Occipital lobe (tissue), 3 donors: ENCODE measurements at places on chromosomes 11 and 22.

- DNase-seq: no peak
These were observed 42.4 kb downstream of the BARX2 start for GRCh38 chr11:129418039-129418438.

DNA sequence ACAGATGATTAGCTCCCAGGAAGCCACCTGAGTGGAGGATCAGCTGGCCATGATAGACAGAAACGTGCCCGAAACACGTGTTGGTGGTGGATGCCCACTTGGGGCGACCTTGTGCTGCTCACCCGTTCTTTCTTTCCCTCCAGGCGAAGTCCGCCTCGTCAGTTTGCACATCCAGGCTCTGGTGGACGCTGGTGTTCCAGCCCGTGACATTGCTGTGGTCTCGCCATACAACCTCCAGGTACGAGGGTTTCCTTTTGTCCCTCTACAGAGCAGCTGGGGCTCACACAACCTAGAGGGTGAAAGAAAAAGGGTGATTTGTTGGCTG lies 30.6 kb downstream of the IGHMBP2 start:
- DNase-seq: no peak

- DNase-seq: no peak
These were observed 76.6 kb downstream of the PKNOX2 start for GRCh38 chr11:125241104-125241503.

DNA sequence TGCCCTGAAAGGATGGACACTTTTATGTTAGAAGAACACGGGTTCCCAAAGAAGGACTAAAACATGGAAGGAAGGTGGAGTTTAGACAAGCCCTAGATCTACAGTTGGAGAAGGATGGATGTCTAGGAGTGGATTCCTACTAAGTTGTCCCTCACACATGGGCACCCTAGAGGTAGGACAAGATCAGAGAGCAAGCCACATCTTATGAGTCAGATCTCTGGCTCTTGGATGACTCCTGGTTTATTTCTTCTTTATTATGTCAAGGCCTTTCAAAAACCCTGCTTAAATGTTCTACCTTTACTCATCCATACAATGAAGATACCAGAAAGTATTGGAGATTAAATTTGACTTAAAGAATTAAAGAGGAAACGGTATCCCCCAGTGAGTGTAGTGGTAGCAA lies 34.4 kb downstream of the PRCP start:
- no peak for DNase-seq

DNA sequence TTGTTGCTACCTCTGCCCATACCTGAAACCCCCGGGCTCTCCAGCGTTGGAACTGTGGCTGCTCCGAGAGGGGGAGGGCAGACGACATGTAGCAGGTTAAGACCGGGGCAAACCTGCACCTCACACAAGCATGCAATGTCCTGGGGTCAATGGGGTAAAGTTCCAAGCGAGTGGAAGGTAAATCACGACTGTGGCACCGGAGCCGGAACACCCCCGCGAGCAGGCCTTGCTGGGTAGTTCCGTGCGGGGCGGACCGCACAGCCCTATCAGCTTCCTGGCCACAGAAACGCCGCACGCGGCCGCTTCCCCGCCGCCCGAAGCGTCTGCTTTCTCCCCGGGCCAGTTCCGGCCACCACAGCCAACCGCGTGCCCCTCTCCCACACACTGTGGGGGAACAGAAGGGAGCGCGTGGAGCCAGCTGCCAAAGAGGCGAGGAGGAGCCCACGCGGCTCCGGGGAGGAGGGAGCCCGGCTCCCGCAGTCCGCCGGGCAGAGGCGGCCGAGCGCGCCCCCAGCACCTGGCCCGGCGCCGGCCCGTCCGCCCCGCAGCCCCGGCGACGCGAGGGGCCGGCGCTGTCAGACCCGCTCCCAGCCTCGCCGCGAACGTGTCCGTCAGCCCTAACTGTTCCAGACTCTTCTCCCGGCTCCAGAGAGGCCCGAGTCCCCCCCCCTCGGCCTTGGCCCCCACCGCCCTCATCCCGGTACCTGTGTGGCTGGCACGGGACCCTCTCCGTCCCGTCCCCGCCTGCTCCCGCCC lies 1.6 kb downstream of the SPTBN2 start:
- DNase-seq: peak; percentile 44

DNA sequence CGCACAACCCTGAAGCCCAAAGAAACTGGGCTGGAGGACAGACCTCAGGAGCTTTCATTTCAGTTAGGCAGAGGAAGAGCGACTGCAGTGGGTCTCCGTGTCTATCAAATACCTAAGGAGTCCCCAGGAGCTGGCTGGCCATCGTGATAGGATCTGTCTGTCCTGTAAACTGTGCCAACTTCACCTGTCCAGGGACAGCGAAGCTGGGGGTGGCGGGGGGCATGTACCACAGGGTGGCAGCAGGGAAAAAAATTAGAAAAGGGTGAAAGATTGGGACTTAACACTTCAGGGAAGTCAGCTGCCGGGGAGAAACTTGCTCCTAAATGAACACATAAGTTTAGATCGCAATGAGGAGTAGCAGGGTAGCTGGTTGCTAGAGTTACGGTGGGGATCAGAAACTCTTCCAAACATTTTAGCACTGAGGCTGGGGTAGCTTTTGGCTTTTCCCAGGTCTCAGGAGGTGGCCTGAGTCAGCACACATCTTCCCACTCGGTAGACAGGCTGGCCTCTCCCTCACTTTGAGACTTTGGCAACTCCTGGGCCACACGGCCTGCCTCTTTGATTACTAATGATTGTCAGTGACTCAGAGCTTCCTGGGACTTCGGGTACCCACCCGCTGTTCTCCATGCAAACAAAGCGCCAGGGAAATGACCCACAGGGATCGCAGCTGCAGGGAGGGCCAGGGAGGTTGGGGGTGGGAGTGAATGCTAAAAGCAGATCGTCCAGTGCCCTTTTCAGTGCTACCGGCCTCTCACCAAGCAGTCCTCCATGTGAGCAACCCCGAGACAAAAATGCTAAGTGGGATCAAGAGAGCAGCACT lies 2.9 kb upstream of the MTFP1 start:
- DNase-seq: peak; percentile 72

- no peak for DNase-seq
These were observed 99.2 kb downstream of the VPREB1 start for GRCh38 chr22:22343581-22344296.

- no peak for DNase-seq
These were observed 277.2 kb upstream of the PLET1 start for GRCh38 chr11:112537846-112538330.

- no peak for DNase-seq
These were observed 271.8 kb upstream of the B3GAT1 start for GRCh38 chr11:134683860-134684259.

- DNase-seq: no peak
These were observed 1330.6 kb downstream of the BRD1 start for GRCh38 chr22:48496987-48497650.

DNA sequence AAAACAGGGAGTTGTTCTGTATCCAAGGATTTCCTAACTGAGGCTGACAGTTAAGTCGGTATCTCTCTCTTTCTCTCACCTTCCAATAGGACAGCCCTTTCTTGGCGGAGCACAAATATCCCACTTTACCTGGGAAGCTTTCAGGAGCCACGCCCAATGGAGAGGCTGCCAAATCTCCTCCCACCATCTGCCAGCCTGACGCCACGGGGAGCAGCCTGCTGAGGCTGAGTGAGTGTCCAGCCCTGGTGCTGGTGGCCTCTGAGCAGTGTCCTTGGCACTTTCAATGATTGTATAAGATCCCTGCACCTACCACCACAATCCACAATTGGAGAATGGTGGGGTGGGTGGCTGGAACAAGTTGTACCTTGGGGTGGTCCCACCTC lies 33.7 kb downstream of the CYB5R2 start:
- DNase-seq: no peak

DNA sequence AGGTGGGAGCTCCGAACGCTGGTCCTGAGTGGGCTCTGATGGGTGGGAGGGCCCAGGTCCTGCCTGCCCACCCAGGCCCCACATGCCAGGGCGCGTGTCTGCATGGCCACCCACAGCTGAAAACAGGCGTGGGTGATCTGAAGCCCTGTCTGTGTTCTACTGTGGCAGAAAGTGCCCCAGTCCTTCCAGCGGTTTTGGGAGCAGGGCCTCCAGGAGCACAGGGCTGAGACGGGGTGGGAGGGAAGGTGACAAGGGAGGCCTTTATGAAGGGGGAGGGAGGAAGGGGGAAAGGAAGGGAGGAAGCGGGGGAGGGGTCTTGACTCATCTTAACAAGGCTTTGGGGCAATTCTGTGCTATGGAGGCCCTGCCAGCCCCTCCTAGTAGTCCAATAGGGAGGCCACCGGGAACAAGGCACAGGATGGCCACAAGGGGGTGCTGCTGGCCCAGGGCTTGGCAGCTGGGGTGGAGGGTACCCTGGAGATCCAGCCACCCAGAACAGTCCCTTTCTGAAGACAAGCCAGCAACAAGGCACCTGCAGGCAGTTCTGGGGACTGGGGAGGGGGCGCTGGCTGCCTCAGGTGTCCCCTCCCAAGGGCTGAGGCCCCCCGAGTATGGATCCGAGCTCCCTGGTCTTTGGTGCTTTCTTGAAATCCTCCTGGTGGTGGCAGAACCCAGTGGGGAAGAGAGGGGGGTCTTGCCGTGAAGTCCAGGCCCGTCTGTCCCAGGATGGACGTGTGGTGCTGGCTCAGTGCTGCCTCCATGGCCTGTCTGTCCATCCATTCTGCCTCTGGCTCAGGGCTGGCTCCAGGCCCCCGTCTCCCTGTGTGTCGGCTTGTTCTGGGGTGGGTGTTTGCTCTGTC lies 6.3 kb upstream of the FADS3 start:
- DNase-seq: peak; percentile 57

- no peak for DNase-seq
These were observed 33.4 kb upstream of the LYVE1 start for GRCh38 chr11:10601837-10602236.

GRCh38 chr11:134196756-134197155 lies 27.0 kb downstream of the NCAPD3 start:
- DNase-seq: no peak

DNA sequence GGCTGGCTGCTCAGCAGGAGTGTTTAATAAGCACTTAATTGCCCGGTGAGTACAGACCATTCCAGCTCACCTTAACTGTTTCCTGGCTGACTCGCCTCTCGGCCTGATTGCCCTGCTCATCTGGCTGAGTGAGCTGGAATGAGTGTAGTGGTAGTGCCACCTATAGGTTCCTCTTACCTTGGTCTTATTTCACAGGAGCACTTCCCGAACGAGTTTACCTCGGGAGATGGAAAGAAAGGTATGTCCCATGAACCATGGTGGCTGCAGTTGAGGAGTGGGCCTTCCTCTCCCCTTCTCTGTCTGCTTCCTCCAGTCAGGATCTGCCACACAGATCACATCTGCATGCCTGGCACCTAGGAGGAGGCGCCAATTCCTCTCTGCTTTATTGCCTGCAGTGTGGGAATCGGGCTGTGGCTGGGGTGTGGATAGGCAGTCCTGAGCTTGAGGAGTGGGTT lies 26.7 kb downstream of the UPB1 start:
- no peak for DNase-seq

DNA sequence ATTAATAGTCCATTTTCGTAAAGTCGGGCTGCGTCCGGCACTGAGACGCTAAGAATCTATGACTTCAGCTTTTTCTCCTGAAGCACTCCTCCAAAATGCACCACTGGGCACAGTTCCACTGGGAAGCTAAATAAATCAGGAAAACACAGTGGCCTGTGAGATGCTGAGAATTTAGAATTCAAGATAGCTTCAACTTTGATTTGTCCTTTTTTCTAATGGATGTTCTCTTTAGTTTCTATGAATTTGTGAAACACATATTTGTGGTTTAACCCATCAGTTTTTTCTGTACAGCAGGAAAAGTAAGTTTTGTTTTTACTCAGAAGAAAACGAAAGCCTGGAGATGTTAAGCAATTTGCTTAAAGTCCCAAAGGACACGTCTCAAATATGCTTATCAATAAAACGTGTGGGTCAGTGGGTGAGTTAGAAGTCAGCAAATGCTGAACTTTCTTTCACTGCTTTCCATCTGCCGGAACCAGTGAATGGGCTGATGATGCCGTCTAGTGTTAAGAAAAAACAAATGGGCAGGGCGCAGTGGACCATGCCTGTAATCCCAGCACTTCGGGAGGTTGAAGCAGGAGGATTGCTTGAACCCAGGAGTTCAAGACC lies 40.7 kb upstream of the CLMP start:
- DNase-seq: no peak

GRCh38 chr11:45057938-45058646 lies 88.3 kb upstream of the PRDM11 start:
- DNase-seq: no peak

GRCh38 chr22:28772633-28773460 lies at the start of gene CCDC117:
TSS of gene CCDC117 (plus strand) at chr22:28772695. CDS start at chr22:28772850, 155 bp downstream.
- DNase-seq: peak; percentile 91

GRCh38 chr11:132037956-132038355 lies 667.5 kb downstream of the NTM start:
- DNase-seq: no peak

- DNase-seq: no peak
These were observed 3.7 kb upstream of the CLDN5 start for GRCh38 chr22:19527861-19528417.

DNA sequence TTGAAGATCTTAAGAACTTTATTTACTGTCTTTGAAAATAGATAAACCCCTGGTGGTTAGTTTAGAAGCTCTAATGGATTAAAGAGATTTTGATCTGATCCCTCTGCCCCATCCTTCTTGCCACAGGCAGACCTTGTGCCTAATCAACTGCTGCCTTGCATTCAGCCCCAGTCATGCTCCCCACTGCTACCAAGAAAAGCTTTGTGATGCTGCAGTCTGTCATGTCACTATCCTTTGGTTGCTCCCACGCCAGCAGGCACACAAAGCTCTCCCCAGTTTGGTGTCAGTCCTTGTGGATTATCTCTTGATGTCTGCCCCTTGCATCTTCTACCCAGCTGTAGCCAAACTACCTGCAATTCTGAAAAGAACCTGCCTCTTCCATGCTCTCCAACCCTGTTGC lies 112.2 kb downstream of the MTNR1B start:
- no peak for DNase-seq

DNA sequence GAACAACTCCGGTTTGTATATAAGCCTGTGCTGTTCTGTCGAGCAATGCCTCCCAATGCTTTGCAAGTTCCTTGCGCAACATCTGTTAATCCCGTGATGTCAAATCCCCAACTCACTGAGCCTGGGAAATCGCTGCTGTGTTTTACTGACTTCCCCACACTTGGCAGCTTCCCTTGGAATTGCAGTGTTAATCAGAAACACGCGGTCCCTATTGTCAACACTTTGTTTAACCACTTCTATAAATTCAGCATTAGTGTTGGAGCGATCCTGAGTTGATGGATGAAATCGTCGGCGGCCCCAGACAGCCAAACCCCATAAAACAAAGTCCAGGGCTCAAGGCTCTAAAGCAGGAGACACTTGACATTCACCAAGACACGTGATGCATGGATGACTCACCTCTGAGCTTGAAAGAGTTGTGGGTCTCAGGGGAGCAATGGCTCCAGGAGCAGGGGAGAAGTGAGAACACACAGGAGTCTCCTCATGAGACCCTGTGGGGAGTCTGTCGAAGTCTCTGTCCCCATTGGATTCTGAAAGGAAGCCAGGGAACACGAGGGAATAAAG lies 555.3 kb downstream of the MIAT start:
- no peak for DNase-seq

DNA sequence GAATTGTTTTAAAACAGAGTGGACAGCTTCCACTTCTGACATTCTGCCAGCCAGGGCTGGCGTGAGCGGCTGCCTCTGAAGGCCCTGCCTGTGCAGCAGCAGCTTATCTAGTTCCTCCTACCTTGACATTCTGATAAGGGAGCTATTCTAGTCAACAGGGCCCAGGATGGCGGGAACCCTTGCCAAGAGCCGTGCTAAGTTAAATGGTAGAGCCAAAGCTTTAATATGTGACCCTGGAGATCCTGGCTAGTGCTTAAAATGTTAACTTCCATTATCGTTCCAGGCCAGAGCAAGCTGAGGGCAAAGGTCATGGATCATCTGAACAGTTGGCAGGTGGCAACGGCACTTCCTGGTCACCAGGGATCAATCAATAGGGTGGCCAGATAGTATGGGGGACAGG lies 3.5 kb downstream of the KCNJ5 start:
- no peak for DNase-seq
